ENCODE measurements at places on chromosomes 1 and 21.

DNA sequence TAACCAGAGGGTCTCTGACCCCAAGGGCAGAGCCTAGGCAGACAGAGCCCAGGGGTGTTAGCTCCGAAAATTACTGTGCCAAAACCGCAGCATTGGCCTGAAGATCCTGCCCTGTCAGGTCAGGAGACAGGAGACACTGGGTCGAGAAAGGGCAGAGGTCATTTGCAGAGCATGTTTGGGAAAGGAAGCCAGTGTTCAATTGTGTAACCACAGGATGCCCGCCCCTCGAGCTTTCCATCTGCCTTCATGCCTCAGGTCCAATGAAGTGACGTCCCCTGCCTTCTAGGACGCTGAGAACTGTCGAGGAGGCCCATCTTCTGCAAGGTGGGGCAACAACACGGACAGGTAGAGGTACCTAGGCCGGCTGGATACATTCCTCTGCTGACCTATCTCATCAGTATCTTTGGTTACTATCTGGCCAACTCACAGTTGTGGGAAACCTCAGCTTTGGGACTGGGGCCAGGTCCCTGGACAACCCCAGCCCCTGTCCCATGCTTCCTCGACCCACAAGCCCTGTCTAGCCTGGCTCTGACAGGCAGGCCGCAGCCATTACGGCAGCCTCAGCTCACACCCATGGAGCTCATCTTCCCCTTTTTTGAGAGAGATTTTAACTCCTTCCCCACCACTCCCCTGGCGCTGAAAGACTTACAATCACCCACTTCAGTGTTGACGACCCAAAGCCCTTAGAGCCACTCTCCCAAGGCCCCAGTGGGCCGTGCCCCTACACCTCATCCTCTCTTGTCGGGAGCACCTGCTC lies 1.3 kb downstream of the ARL8A start:
- DNase-seq = peak; percentile 48

DNA sequence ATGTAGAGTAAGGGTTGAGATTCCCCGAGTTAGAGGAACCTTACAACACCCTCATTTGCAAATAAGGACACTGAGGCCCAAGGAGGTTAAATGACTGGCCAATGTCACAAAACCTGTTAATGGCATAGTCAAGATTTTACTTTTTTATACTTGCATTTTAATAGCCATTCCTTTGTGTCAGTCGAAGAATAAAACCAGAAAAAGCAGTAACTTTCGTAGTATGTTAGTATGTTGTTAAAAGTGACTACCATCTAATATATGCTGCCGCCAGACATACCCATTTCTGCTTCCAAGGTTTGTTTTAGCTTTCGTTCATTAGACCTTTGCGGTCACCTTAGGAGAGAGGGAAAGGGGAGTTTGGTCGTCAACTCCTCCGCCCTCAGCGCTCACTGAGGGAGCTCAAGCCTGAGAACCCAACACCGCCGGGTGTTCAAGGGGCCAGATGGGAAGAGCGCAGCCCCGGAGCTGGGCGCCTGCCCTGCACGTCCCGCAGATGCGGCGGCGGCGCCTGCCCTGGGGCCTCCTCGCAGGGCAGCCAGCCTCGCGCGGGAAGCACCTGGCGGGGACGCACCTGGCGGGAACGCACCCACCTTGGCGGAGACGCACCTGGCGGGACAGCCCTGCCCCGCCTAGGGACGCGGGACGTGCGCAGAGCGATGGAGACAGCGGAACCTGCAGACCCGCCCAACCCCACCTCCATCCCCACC lies 466 bp downstream of the VPS26C start:
- peak; percentile 77 for DNase-seq

DNA sequence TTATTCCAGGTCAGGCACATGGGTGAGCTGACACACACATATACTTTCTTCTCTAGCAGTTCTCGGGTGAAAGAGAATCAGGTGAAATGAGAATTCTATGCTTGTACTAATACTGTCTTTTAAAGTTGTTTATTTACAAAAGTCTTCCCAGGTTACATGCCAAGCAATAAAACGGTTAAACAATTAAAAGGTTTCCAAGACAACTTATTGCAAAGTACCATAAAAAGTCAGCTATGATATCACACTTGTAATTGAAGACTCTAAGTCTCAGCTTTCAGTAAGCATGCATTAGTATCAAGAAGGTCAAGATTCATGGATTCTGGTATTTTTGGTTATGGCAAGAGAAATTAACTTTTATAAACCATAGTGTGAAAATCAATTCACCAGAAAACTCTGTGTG lies 171.4 kb downstream of the PDE4B start:
- DNase-seq = no peak

- DNase-seq = no peak
Measured at GRCh38 chr1:51526248-51526647, 7.2 kb upstream of the EPS15 start.

DNA sequence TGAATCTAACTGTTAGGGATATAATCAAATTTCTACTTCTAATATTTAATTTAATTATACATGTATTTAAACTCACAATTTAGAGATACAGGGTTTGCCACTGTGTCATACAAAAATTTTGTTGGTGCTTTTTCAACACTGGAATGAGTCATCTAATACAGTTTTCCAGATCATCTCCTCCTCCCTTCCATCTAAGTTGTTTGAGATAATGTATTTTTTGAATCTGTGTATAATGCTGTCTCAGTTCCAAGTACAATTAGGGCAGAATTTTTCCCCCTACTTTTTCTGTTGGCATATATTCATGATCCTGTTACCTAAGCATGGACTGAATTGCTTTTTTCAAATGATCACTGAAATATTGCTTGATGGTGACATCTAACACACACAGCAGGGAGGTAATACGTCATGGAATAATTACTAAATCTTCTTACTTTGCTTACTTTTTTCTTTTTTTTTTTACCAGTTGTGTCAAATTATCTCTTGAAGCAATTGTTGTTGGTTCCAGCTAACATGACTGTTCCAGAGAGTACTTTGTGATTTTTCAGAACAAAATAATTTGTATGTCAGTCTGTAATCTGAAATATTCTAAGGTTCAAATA lies 146.0 kb downstream of the MAGI3 start:
- no peak for DNase-seq

GRCh38 chr1:177729646-177730045 lies 240.2 kb downstream of the SEC16B start:
- DNase-seq = no peak
